ENCODE measurements at places on chromosomes 13 and 19.

GRCh38 chr19:2033825-2034159 is 17.3 kb downstream of the MKNK2 start:
- no peak for DNase-seq

- no peak for DNase-seq
Measured at GRCh38 chr13:94188201-94188854, 291.2 kb downstream of the DCT start.

GRCh38 chr19:14473978-14474578 is 1.1 kb downstream of the PTGER1 start:
- no peak for DNase-seq

- DNase-seq = no peak
Measured at GRCh38 chr13:73984949-73985691, 149.1 kb downstream of the KLF12 start.

DNA sequence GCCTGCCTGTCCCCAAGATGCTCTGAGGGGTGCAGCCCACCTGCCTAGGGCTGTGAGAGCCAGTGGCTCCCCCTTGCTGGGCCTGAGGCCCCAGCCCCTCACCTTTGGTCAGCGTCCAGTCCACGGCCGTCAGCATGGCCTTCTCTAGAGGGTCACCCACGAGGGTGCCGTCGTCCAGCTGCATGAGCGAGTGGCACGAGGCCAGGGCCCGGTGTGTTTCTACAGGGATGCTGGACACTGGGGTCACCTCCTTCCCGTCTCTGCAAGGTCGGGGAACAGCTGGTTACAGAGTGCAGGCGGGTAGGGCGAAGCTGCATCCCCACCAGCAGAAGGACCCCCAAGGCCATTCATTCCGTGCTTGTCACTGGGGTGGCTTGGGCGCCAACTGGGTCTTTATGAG is 9.0 kb downstream of the ATP13A1 start:
- no peak for DNase-seq

- no peak for DNase-seq
Measured at GRCh38 chr13:39941236-39941635, 285.8 kb downstream of the COG6 start.

DNA sequence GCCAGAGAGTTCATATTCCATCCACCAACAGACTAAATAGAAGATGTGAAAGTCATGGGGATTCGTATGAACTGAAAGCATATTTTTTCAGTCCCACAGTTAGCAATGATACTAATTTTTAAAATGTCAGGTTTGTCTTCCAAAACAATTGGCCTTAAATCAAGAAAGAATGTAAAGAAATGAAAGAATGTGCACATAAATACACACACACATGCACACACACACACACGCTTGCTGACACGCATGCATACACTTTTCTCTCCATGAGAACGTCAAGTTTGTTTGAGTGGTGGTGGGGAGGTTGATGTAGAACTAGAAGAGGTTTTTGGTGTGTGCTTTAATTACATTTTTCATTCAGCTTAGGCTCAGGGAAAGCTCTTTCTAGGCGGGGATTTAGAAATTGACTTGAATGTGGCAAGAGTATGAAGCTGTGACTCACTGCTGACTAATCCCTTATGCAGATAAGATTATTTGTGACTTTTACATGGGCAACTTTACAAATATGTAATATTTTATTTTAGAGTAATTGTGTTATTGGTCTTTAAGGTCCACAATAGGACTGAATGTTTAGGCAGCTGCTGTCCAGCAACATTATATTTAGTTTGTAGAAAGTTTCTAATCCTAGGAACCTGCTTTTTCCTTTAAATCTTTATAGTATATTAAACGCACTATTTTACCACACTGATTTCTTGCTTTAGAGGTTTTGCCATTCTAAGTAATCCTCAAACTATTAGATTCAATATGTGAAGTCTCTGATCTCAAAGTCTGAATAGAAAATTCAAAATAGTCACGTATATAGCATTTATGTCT is 18.8 kb downstream of the FLT1 start:
- no peak for DNase-seq

DNA sequence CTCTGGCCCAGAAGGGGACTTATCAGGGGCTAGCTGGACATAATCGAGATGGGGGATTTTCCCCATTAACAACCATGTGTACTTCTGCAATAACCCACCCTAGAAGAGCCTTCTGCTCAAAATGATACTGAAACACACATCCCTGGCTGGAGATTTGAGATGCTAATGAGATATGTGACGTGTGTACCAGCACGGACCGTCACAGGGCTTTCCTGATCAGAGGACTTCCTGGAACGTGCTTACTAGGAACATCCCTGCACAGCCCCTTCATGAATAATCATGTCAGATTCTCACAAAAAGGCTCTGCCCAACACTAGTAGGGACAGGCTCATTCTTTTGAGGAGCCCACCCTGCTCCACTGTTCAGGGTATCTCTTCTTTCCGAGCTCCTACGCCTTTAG is 6.5 kb upstream of the ERVV-1 start:
- no peak for DNase-seq

DNA sequence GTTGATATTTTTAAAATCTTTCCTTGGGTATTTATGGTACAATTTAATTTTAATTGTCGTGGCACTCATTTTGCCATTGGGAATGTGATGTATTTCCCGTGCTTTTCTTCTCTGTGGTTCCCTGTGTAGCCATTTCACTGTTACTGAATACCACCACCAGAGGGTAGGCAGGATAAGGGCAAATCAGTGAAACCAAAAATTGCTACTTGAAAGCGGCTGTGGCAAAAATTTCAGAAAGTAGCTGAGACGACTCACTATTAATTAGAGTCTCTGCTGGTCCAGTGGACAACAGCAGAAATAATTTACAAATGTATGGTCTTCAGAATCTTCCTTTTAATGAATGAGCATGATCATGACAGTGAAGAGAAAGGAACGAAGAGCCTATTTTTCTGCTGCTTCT is 34.4 kb upstream of the MIR17HG start:
- DNase-seq = no peak

GRCh38 chr13:40503966-40504591 is 162.4 kb downstream of the FOXO1 start:
- no peak for DNase-seq

DNA sequence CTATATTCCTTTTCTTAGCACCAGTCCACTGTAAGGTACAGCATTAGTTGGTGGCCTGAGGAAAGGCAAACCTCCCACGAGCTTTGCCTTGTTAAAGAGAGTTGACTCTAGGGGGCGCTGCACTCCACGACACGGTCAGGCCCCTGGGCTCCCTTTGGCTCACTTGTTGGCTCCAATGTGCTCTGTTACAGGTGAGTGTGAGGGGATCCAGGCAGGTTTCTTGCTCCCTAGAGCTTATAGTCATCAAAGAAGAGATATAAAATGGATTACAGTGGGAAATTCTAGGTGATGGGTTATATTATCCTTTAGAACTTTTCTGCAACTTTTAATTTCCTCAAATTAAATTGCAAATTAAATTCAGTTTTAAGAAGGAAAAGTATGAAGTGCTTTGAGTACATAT is 3.7 kb downstream of the WDR87 start:
- peak; percentile 78 for DNase-seq

GRCh38 chr19:38061294-38061693 is 154.3 kb downstream of the SIPA1L3 start:
- no peak for DNase-seq

- DNase-seq = no peak
Measured at GRCh38 chr19:13637664-13638063, 126.7 kb upstream of the MRI1 start.

DNA sequence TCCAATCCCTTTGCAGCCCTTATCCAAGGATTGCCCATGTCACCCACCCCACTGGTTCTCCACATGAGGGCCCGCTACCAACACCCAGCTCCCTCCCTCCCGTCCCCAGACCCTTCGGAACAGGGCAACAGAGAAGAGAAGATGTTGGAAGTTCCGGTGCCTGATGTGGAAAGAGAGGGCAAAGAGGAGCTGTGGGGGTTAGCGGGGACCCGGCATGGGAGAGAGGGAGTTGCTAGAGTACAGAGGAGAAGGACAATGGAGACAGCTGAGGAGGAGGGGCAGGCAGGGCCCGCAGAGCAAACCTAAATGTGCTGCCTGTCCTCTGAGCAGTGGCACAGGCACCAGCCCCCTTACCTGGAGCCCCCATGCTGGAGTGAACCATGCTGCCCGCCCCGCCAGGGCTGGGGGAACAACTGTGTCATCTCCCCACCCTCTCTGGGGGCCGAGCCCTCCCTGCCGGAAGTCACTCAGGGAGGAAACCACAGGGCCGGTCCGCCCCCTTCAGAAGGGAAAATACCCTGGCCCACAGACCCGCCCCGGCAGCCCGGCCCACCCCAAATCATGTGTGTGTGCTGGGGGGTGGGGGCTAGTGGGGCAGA is at the start of gene POU2F2:
TSS of gene POU2F2 (minus strand) at position 417 of the 599 bp plus-strand sequence. CDS start at position 382, 35 bp downstream.
- DNase-seq = no peak

GRCh38 chr13:75365724-75366173 is 116.2 kb downstream of the TBC1D4 start:
- no peak for DNase-seq

DNA sequence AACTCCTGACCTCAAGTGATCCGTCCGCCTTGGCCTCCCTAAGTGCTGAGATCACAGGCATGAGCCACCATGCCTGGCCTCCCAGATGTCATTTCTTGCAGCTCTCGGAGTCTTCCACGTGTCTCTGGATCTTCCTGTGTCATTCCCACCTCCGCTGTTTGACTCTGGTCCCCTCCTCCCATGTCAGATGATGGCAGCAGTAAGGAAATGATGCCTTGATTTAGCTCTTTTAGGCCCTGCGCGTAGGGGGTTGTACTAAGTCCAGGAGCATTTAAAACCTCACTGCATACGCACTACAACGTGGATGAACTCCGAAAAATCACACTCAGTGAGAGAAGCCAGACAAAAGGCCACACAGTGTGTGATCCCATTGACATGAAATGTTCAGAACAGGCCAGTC is 113.1 kb downstream of the GNG7 start:
- no peak for DNase-seq

DNA sequence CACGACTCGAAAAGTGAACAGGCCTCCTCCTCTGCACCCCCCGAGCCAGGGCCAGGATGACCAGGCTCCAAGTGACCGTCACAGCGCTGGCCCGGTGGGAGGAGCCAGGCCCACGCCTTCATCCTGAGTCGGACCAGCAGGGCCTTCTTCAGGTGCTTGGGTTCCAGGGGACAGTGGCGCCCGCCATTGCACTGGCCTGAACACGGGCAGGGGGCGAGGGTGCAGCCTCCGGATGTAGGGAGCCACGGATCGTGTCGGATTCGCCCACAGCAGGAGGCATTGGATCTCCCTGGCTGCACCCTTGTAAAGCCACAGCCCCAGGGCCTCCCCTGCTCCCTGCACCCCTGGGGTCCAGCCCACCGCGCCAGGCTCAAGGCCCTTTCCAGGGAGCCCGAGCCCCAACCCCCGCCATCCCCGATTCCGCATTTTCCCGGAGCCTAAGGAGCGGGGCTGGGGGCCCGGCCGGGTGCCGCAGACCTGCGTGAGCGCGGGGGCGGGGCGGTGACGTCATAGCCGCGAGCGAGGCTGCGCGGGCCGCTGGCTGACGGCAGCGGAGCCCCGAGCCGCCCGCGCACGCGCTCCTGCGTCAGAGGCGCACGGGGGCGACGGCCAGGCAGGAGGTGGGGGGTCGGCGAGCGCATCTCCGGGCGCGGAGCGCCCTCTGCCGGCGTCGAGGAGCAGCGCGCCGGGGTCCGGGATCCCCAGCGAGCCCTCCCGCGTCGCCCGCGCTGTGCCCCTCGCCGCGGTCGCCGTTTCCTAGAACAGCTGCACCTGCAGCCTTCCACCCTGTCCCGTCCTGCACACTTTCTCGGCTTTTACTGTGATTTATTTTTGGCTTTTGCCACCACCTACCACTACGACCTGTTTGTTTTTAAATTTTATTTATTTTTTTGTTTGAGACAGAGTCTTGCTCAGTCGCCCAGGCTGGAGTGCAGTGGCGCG is 1.5 kb upstream of the ATP5F1D start:
- DNase-seq = peak; percentile 83

DNA sequence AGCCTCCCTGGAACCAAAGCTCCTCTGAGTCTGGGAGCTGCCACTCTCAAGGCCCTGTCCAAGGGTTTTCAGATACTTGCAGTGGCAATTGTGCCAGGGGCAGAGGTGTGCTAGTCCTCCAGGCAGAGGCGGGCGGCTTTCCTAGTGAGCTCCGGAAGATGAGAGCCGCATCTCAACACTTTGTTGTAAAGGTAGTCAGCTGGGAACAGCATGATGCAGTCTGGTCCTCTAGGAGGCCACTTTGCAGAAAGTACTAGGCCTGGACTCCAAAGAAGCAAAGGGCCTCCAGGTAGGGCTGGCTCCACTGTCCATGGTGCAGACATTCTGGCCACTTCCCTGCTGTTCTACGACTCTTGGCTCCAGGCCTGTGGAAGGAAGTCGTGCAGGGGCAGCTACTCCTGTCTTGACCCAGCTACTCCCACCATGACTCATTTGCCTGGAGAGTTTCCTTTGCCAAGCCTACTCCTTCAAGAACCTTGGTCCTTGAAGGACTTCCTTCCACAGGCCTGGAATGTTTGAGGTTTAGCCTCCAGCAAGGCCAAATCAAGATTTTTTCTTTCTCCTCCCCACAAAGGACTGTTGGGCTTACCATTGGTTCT is 9.9 kb upstream of the ZNF536 start:
- DNase-seq = no peak

DNA sequence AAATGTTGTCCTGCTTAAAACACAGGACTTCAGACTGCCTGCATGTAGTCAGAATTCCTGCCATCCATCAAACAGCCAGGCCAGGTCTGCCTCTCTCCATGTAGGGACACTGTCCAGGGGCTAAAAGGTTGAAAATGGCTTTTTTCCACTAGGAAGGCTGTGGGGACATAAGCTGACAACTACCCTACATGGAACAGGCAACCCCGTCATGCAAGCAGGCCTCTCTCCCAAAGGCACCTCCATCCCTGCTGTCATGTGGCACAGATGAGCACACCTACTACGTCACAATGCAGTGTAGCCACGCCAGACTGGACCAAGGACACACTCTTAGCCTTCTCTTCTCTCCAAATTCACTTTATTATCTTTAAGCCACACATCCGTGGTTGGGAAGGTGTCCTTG is 40.8 kb downstream of the LATS2 start:
- no peak for DNase-seq

DNA sequence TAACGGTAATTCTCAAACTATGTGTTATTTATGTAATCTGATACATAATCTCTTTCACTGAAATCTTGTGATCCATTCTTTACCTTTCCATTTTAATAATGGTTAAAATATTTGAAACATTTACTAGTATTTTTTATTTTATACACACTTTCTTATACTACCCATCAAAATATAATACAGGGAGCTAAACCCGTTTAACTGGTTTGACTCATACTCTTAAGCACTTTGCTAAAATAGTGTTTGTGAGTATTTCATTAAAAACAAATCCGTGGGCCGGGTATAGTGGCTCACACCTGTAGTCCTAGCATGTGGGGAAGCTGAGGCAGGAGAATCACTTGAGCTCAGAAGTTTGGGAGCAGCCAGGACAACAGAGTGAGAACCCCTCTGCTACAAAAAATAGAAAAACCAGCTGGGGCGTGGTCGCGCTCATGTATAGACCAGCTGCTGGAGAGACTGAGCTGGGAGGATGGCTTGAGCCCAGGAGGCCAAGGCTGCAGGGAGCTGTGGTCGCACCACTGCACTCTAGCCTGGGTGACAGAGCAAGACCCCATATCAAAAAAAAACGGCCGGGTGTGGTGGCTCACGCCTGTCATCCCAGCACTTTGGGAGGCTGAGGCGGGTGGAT is 43.8 kb upstream of the DCUN1D2 start:
- no peak for DNase-seq

Data from NCI-H1105 treated with DMSO at 0.1 percent for 48 hours (cell line).